Large intestine (tissue), 12 donors: ENCODE measurements at places on chromosomes 2 and 18. TPM values are rescaled to one million over a fixed set of nuclear protein-coding genes. Genes with fewer than 3 reads are reported as not detected.

DNA sequence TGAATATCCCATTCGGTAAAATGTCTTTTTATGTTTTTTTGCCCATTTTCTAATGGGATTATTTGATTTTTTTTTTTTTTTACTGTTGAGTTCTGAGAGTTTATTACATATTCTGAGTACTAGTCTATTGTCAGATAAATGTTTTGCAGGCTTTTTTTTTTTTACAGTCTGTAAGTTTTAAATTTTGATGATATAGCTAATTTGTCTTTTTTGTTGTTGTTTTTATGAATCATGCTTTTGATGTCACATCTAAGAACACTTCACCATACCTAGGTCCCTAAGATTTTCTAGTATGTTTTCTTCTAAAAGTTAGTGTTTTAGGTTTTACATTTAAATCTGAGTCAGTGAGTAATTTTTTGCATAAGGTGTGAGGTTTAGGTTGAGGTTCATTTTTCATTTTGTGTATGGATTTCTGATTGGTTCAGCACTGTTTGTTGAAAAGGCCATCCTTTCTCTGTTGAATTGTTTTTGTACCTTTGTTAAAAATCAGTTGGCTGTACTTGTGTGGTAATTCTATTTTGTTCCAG is 40.7 kb downstream of the PTPN4 start:
- no peak for DNase-seq
- no peak overlapping the region for H3K27ac ChIP-seq

DNA sequence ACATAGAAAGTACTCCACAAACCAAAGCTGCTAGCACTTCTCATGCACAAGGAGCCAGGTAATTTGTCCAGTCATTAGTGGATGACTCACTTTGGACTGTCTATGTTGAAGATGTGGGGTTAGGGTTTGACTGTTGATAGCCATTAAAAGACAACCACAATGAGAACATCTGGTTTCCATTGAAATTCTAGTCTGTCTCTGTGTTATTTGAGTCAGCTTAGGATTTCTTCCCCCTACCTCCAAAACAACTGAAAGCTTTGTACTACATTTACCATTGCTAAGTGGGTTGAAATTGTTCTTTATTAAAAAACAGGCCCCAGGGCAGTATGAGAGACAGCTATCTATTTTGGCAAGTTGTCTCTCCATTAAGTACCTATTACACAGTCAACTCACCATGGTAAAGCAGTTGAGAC is 50.2 kb upstream of the ANKRD44 start:
- H3K36me3 ChIP-seq, result no peaks in the 10 kb centered on the region
- H3K27me3 ChIP-seq, result no peaks in the 10 kb centered on the region
- DNase-seq, result no peak
- H3K4me1 ChIP-seq, result no peaks in the 10 kb centered on the region
- H3K4me3 ChIP-seq, result no peak overlapping the region

GRCh38 chr2:43240766-43241150 is 14.4 kb upstream of the ZFP36L2 start:
- peaks cover 3% of the 10 kb centered on the region for H3K36me3 ChIP-seq
- no peaks in the 10 kb centered on the region for H3K27me3 ChIP-seq
- no peak overlapping the region for H3K4me3 ChIP-seq
- H3K4me1 ChIP-seq, result no peaks in the 10 kb centered on the region
- DNase-seq, result no peak

DNA sequence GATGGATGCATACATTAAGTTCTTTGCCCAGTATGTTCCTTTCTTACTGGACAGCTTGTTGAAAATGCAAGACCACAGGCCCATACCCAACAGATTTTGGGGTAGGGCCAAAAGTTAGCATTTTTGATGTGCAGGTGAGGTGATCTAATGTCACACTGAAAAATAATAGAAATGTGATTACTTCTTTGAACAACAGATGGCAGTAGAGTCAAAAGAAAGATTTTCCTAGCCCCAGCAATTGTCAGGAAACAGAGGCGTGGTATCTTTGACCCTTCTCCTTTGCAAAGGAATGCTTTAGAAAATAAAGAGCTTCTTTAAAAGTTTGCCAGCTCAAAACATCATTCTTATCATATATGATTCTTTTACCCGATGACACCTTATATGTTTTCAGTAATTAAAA is 343.6 kb upstream of the SYT4 start:
- H3K4me1 ChIP-seq, result peaks cover 2% of the 10 kb centered on the region
- no peak overlapping the region for H3K4me3 ChIP-seq
- H3K27me3 ChIP-seq, result no peaks in the 10 kb centered on the region
- H3K27ac ChIP-seq, result no peak overlapping the region

DNA sequence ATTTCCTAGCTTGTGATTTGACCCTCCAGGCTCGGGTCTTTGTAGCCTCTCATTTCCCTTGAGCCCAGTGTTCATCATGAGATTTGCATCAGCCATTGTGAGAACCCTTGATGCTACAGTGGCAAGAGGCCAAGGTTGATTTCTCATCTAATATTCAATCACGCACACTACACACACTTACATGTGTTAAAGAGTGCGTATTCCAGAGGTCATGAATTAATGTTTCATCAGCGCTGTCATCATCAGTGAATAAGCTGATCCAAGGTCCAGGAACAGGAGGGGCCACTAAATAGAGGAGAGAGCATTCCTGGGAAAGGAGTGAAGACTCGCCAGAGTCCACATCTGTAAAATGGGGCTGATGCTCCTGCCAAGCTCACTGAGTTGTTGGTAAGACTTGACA is 276.1 kb upstream of the SIX2 start:
- H3K4me3 ChIP-seq, result no peak overlapping the region
- peaks cover 7% of the 10 kb centered on the region for H3K27me3 ChIP-seq
- no peaks in the 10 kb centered on the region for H3K4me1 ChIP-seq
- no peak overlapping the region for H3K27ac ChIP-seq
- no peak for DNase-seq

GRCh38 chr2:102065675-102066252 is 74.0 kb downstream of the IL1R2 start:
- peak; percentile 55 for DNase-seq
- H3K27ac ChIP-seq, result no peak overlapping the region
- H3K4me3 ChIP-seq, result no peak overlapping the region

The C2orf72 gene
- 42.0 TPM for polyA plus RNA-seq

- no peak overlapping the region for H3K4me3 ChIP-seq
- peaks cover 1% of the 10 kb centered on the region for H3K27me3 ChIP-seq
- no peak for DNase-seq
- H3K4me1 ChIP-seq, result peaks cover 5% of the 10 kb centered on the region
- no peak overlapping the region for H3K27ac ChIP-seq
Measured at GRCh38 chr2:240921995-240922244, 15.8 kb downstream of the CROCC2 start.

The CENPA gene
- polyA plus RNA-seq, result 4.7 TPM

DNA sequence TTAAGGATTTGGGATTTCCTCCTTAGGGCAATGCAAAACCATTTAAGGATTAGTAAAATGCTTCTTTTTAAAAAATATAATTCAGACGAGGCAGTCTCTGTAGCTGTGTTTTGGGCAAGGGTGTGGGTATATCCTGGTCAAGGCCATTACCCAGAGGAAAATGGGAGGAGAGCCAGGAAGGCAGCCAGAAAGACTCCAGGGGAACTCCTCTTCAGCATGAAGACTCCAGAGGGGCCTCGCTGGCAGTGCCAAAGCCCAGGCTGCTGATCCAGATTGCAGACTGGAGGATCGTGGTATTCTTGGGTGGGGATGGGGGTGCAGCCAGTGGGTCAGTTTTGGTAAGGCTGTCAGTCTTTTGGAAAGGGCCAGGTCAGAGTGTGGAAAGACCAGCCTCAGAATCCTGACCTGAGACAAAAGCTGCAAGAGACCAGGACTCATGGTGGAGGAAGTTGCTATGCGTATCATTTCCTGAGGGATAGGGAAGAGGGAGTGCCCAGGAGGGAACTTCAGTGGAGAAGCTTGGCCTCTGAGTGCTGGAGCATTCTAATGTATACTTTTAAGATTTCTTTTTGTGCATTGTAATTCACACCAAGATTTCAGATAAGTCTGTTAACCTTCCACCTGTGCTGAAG is 20.9 kb upstream of the RAB11FIP5 start:
- no peaks in the 10 kb centered on the region for H3K36me3 ChIP-seq
- H3K27ac ChIP-seq, result no peak overlapping the region
- DNase-seq, result no peak
- H3K27me3 ChIP-seq, result no peaks in the 10 kb centered on the region
- no peaks in the 10 kb centered on the region for H3K4me1 ChIP-seq

- H3K4me1 ChIP-seq, result peaks cover 49% of the 10 kb centered on the region
- peak overlapping the region; percentile 59 for H3K4me3 ChIP-seq
- DNase-seq, result peak; percentile 76
Measured at GRCh38 chr2:27088634-27089033, 2.1 kb downstream of the KHK start.

GRCh38 chr2:112582314-112582746 is 2.1 kb upstream of the CHCHD5 start:
- H3K36me3 ChIP-seq, result peaks cover 14% of the 10 kb centered on the region
- H3K27ac ChIP-seq, result no peak overlapping the region
- no peaks in the 10 kb centered on the region for H3K27me3 ChIP-seq
- DNase-seq, result peak; percentile 51

DNA sequence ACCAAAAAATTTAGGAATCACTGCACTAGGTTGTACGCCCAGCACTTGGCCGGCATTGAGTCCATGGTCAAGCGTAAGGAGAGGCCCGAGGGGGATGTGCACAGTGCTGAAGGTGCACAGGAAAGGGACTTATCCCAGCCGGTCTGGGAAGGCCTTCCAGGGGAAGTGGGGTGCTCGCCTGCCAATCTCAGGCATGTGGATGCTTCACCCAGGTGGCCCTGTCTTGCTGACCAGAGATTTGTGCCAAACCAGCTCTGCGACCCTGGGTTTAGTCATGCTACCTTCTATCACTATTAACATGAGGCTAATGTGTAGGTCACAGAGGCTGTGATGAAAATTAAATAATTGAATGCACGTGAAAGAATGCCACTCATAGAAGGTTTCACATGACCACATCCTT is 1.7 kb upstream of the ITM2C start:
- DNase-seq, result no peak
- peaks cover 25% of the 10 kb centered on the region for H3K4me1 ChIP-seq
- no peak overlapping the region for H3K4me3 ChIP-seq
- no peak overlapping the region for H3K27ac ChIP-seq

The IER3IP1 gene
- 30.9 TPM for polyA plus RNA-seq

The HK2 gene
- polyA plus RNA-seq, result 2.8 TPM

DNA sequence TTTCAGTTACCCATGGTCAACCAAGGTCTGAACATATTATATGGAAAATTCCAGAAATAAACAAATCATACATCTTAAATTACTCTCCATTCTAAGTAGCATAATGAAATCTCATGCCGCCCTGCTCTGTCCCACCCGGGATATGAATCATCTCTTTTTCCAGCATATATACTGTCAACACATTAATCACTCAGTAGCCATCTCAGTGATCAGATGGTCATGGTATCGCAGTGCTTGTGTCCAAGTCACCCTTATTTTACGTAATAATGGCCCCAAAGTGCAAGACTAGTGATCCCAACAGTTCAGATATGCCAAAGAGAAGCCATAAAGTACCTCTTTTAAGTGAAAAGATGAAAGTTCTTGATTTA is 43.8 kb downstream of the OSBPL6 start:
- no peak overlapping the region for H3K27ac ChIP-seq
- H3K27me3 ChIP-seq, result no peaks in the 10 kb centered on the region
- H3K4me3 ChIP-seq, result no peak overlapping the region
- H3K4me1 ChIP-seq, result no peaks in the 10 kb centered on the region
- H3K36me3 ChIP-seq, result no peaks in the 10 kb centered on the region

The GKN2 gene
- polyA plus RNA-seq, result 0.10 TPM

GRCh38 chr2:46669996-46670793 is 190.8 kb downstream of the TMEM247 start:
- no peak overlapping the region for H3K27ac ChIP-seq
- no peak overlapping the region for H3K4me3 ChIP-seq
- no peak for DNase-seq
- no peaks in the 10 kb centered on the region for H3K4me1 ChIP-seq

GRCh38 chr18:9707381-9708056 is 582 bp upstream of the RAB31 start:
- H3K27me3 ChIP-seq, result peaks cover 48% of the 10 kb centered on the region
- no peaks in the 10 kb centered on the region for H3K36me3 ChIP-seq
- H3K27ac ChIP-seq, result peak overlapping the region; percentile 74
- no peak for DNase-seq
- peak overlapping the region; percentile 43 for H3K4me3 ChIP-seq

- DNase-seq, result no peak
- no peaks in the 10 kb centered on the region for H3K4me1 ChIP-seq
- no peak overlapping the region for H3K4me3 ChIP-seq
- no peaks in the 10 kb centered on the region for H3K36me3 ChIP-seq
Measured at GRCh38 chr2:195824478-195824877, 167.5 kb downstream of the SLC39A10 start.

GRCh38 chr18:40243607-40244006 is 1711.4 kb upstream of the PIK3C3 start:
- H3K4me3 ChIP-seq, result no peak overlapping the region
- H3K27ac ChIP-seq, result no peak overlapping the region
- no peak for DNase-seq

- DNase-seq, result no peak
- no peaks in the 10 kb centered on the region for H3K36me3 ChIP-seq
- no peaks in the 10 kb centered on the region for H3K27me3 ChIP-seq
- peaks cover 8% of the 10 kb centered on the region for H3K4me1 ChIP-seq
Measured at GRCh38 chr2:204491528-204491927, 53.7 kb upstream of the PARD3B start.

DNA sequence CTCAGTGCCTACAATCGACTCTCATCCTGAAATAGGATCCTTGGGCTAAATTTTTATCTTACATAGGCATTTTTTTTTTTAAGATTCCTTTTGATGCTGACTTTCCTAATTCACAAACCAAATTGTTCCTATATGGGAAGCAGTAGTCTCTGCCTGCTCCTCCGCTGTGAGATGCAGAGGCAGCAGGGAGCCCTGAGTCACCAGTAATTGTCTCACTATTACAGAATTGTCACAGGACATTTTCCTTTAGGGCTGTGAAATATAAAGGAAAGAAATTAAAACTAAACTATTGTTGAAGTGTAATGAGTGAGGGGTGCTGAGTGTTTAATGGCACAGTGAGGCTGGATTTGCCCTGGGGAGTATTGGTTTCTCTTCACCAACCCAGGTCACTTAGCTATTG is 63.8 kb downstream of the MYO3B start:
- no peak overlapping the region for H3K4me3 ChIP-seq
- peaks cover 34% of the 10 kb centered on the region for H3K27me3 ChIP-seq
- H3K4me1 ChIP-seq, result no peaks in the 10 kb centered on the region
- H3K27ac ChIP-seq, result no peak overlapping the region
- no peak for DNase-seq

The CAPN13 gene
- 19.7 TPM for polyA plus RNA-seq

The GAL3ST2 gene
- polyA plus RNA-seq, result 0.31 TPM

DNA sequence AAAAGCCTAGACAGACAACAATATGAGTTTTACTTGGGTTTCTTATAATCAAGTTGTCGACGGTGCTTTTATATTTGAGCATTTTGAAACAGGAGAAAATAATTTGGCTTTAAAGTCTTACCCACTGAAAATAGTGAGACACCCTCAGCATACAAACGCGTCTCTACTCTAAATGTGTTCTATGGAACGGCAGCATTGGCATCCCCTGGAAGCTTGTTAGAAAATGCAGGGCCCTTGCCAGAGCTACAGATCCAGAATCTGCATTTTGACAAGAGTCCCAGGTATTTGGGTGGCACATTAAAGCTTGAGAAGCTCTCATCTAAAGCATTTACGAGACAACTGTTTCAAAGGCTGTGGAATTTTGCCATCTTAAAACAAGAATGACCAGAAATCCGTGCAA is 163.5 kb downstream of the PID1 start:
- H3K36me3 ChIP-seq, result no peaks in the 10 kb centered on the region
- no peak overlapping the region for H3K27ac ChIP-seq
- no peak overlapping the region for H3K4me3 ChIP-seq
- peaks cover 17% of the 10 kb centered on the region for H3K4me1 ChIP-seq
- H3K27me3 ChIP-seq, result no peaks in the 10 kb centered on the region
